ENCODE measurements at places on chromosomes 1 and 21. TPM values are rescaled to one million over a fixed set of nuclear protein-coding genes. Genes with fewer than 3 reads are reported as not detected.

- no peak for DNase-seq
These were observed 51.9 kb upstream of the LAX1 start for GRCh38 chr1:203713125-203713524.

Gene BMP8B
- total RNA-seq, result 5.7 TPM

- no peak for DNase-seq
These were observed 108.5 kb downstream of the NFIA start for GRCh38 chr1:61190618-61191432.

- DNase-seq, result no peak
These were observed 67.6 kb upstream of the NEK2 start for GRCh38 chr1:211742889-211743529.

DNA sequence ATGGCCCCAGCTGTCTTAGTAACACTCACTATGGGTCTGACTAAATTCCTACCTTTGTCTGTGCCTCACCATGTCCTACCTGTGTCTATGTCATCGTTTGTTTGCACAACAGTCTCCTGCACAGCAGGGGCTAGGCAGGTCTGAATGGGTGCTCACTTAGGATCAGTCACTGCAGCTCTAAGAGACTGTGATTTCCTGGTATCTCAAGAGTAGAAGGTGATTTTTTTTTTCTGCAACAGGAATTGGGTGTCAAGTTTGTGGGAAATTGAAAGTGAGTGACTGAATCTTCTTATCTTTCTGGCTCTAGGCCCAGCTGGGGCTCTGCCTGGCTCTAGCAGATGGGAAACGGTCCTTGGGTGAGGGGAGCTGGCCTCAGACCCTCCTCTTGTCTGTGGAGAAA, 46.4 kb upstream of the TRABD2B start:
- DNase-seq, result no peak

DNA sequence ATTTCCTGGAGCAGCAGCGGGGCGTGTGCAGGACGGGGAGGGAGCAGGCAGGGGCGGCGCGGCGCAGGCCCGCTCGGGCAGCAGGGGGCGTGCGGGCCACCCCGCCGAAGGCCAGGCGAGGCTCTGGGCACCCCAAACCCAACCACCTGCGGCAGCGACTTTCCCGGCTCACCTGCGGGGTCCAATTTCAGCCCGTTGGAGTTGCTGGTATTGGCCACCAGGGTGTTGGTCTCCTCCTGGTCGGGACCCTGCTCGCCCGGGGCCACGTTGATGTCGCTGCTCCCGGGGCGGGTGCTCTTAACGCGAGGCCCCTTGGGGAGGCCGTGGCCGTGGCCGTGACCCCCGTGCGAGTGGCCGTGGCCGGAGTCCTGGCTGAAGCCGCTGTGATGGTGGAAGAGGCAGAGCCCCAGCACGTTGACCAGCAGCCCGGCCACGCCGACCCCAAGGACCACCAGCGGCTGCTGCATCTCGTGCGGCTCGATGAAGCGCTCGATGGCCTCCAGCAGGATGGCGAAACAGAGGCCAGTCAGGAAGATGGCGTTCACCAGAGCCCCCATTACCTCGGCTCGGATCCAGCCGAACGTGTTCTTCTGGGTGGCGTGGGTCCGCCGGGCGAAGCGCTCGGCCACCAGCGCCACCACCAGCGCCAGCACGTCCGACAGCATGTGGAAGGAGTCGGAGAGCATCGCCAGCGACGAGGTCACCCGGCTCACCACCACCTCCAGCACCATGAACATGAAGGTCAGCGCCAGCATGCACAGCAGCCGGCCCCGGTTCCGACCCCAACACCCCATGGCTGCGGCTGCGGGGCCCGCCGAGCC, 932 bp downstream of the SLC30A1 start:
- peak; percentile 75 for DNase-seq

All from Caki2 (cell line).